ENCODE measurements at places on chromosomes 7 and 10.

DNA sequence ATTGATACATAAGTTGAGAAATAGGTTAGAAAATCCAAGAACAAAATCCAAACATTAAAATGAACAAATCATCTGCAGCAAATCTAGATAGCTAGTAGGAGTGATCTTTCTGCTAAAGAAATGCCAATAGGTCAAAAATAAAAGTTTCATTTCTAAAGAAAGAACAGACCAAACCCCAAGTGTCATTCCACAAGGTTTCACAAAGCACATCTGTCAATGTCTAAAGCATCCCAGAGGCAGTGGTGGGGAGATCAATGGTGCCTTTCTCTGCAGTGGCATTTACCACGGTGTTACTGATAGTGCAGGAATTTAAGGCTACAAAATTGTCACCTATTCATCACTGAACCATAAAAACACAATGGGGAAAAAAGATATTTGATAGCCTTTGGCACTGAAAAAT lies 147.9 kb downstream of the PARD3 start:
- DNase-seq: no peak

DNA sequence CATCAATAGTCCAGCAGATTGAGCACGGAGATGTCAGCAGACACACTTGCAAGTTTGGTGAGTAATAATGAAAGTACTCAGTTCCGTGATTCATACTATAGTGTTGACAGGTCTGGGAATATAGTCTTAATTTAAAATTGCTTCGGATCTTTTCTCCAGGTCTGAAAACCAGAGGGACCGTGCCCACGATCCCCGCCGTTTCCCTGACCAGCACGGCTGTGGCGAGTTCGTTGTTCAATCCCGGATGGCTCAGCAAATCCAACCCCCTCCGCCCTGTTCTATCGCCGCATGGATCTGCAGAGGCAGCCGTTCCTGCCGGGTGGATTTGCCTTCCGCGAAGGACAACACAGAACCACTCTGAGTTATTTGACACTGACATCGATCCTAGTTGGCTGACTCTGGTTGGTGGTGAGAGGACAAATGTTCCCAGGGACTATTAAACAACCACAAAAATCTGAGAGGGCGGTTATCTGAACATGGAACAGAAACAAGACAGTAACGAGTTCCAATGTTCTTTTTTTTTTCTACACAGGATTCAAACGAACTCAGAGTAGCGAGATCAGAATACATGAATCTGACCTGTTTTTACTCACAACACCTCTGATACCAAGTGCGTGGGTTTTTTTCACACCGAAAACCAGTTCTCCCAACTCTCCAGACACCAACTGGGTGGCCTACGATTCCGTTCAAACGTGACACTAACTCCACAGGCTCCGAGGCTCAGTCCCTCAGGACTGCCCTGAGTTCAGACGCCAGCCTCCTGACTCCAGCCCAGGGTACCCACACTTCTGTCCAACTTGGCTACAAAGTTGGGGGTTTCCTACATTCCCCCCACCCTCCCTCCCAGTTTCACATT lies 52.7 kb downstream of the RBM17 start:
- no peak for DNase-seq

GRCh38 chr10:65550761-65551160 lies 1375.1 kb upstream of the LRRTM3 start:
- no peak for DNase-seq

DNA sequence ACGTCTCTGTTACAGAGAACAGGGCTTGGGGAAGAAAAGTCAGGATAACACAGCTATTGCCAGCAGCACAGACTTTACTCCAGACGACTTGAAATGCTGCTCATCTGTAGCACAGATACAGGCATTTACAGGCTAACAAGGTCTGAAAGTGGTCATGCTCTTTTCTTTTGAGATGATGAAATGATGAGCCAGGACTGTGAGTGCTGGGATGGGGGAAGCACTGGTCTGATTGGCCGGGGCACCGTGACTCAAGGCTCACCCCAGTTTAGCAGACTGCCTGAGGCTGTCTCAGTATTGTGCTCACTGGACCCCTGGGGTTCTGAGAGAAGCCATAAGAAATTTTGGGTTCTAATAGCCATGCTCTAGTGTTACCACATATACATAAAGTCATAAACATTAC lies 12.4 kb downstream of the SMKR1 start:
- no peak for DNase-seq

DNA sequence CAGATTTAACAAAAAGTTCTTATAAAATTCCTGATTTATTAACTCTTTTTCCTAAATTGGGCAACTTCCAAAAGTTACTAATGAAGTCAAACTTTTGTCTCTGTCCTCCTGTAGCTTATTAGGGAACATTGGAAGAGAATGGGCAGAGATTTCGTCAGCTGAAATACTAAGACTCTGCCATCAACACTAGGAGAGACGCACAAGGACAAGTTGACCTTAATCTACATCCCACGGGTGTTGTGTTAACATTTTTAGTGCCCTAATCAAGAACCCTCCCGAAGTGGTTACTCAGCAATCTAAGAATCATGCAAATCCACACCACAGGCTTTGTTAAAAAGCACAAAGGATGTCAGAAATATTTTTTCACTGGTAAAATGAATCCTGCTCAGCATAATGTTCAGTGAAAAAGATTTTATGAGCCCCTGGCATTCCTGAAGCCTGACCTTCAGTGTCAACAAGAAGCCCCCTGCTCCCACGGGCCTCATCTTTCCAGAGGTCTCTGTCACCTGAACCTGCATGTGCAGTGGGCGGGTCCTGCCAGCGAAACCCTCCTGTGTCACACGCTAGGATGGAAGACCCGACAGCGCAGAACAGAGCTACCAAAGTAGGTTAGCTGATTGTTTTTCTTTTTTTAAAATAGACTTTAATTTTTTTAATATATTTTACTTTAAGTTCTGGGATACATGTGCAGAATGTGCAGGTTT lies 70.6 kb upstream of the AKR1E2 start:
- DNase-seq: no peak

DNA sequence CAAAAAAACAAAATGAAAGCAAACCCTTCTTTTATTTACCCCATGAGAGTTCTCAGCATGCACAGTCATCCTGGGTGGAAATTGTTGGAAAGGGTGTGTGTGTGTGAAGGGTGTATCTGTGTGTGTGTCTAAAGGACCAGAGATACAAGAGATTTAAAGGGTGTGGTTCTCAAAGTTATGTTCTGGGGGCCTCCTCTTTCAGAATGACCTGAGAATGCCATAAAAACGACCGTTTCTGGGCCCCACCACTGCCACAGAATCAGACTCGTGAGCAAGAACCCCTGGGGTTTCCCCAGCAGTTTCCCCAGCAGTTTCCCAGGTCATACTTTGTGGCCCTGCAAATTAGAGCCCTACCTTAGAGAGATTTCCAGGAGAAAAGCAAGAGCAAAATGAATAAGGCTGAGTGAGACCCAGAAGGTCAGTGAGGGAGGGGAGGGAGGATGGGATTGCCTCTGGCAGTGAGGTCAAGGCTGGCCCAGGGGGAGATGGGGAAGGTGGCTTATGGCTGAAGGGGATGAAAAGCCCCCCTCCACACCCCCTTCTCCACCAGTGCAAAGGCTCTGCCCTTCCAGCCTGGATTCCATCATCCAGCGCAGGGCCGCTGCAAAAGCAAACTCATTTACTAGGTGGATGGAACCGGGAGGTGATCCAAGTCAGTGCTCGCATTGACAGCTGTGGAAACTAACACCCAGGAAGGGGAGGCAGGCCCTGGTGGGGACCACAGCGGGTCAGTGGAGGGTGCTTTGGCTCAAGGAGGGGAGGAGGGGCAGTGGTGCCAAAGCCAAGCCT lies 10.2 kb downstream of the PYROXD2 start:
- DNase-seq: no peak

DNA sequence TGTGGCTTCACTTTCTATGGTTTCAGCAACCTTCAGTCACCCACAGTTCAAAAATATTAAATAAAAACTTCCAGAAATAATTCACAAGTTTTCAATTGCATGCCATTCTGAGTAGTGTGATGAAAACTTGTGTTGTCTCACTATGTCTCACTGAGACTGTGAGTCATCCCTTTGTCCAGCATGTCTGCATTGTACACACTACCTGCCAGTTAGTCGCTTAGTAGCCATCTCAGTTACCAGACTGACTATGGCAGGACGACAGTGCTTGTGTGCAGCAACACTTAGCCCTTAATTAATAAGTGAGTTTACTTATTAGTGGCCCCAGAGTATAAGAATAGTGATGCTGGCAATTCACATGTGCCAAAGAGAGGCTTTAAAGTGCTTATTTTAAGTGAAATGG lies 22.5 kb downstream of the CCDC186 start:
- no peak for DNase-seq

GRCh38 chr10:15824498-15824897 lies 35.8 kb downstream of the MINDY3 start:
- DNase-seq: no peak

DNA sequence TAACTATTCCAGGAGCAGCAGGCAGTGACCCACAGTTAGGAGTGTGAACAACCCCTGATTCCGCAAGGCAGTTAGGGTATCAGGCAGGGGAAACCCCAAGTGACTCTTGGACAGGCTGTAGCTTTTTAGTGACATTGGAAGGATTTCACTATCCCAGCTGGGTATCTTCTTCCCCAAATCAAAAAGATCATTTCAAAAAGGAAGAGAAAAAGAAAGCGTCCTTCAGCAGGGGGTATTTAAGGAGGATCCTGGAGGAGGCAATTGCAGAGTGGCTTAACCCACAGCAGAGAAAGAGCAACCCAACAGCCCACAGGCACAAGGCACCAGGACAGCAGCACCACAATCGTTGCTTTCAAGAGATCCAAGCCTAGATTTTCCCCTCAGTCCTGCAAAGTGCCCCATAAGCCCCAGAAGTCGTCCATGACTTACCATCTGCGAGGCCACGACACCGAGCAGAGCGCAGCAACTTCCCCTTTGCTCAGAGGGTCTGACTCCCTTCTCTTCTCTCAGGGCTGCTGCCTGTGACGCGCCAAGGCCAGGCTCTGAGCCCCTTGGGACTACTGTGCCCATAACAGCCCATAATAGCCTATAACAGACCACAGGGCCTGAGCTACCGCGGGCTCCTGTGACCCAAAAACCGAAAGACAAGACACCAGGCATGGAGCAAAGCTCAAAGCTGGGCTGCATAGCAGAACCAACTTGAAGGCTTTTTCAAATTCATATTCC lies 19.8 kb downstream of the PIK3AP1 start:
- no peak for DNase-seq

GRCh38 chr7:17434191-17434590 lies 135.7 kb downstream of the AHR start:
- DNase-seq: no peak

DNA sequence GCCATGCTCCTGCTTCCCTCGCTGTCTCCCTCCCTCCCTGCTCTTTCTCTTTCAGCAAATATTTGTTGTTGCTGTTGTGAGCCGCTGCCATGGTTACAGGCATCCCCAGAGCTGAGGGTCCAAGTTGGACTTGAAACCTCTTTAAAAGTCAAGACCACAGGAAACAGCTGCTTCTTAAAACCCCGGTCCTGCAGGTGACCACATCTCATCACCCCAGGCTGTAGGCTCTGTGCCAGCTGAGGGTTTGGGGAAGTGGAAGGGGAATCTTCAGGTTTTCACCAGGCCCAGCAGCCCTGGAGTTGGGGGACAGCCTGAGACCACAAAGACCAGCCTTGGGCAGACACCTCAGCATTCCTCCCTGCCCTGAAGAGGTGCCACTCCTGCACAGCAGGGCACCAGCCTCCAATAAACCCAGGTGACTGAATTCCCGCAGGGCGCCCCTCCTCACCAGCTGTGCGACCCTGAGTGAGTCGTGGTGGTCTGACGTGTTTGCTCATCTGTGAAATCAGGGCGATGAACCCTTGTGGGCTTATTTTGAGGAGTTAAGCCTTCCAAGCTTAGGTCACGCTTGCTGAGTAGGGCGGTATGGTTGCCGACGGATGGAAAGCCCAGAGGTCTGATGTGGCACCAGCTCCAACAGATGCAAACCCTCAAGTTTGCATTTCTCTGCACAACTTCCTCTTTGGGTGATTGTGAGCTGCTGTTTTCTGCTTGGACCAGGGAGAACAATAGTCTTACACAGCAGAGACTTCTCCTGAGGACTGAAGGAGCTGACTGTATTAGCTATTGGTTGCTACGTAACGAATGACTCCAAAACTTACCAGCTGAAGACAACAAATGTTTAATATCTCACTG lies 24.8 kb downstream of the NPTX2 start:
- DNase-seq: no peak

- DNase-seq: no peak
Observed at GRCh38 chr7:83301416-83301815, 138.7 kb upstream of the PCLO start.

DNA sequence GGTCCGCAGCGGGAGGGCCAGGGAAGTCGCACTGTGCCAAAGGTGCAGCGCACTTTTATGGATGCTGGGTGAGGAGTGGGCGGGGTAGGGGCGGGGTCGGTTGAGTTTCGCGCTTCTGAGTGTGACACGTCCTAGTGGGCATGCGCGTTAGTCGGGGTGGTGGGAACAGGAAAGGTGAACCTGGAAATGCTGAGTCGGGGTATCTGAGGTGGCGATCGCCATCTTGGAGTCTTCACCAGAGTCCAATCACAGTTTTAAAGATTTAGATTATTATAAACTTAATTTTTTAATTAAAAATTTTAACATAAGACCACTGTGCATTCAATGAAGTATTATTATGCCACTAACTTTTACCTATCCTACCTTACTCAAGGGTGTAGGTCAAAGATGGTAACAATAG lies 45.7 kb downstream of the ZNF138 start:
- DNase-seq: no peak

DNA sequence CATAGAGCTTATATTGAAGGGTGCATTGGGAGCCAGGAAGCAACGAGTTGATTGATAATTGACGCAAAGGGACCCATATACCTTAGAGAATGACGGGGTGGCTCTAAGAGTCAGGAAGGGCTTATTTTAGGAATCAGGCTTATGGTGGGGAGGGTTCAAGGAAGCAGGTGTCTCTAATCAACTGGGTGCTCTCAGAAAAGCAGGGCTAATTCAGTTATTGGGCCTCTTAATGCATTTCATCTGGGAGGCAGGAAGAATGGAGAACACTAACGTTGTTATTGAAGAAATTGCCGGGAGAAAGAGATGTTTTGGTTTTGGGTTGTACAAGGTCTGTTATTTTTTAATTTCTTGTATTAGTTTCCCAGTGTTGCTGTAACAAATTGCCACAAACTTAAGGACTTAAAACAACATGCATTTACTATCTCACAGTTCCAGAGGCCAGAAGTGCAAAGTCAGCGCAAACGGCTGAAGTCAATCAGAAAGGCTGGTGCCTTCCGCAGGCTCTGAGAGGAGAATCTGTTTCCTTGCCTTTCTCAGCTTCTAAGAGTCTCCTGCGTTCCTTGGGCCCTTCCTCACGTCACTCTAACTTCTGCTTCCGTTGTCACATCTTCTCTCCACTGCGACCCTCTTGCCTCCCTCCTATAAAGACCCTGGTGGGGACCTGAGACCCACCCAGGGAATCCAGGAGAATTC lies 328.4 kb upstream of the C7orf33 start:
- no peak for DNase-seq

GRCh38 chr10:60611291-60611747 lies 167.0 kb upstream of the CDK1 start:
- DNase-seq: peak; percentile 1

DNA sequence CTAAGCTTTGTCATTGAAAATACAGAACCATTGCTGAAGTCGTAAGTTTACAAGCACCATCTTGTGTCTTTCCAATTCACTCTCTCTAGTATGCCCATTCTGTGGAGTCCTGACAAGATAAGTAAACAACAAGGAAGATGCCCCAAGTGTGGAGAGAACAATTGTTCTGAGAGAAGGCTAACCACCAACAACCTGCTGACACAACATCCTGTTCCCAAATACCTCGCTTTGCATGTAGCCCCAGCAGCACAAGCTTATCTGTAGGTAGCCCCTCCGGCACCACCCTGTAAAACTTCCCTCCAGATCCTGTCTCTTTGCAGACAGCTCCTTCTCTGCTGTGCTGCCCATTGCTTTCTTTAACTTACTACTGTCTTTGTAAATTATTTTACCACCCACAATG lies 233.3 kb upstream of the AOAH start:
- DNase-seq: no peak

- DNase-seq: no peak
Observed at GRCh38 chr7:113446391-113446790, 328.0 kb upstream of the SMIM30 start.
